ENCODE measurements at places on chromosomes 7 and 10. TPM values are rescaled to one million over a fixed set of nuclear protein-coding genes. Genes with fewer than 3 reads are reported as not detected.

The MUC12 gene
- total RNA-seq, result not detected

The DPYSL4 gene
- total RNA-seq, result 0.22 TPM

The VAX1 gene
- total RNA-seq, result not detected

The GPR15LG gene
- total RNA-seq, result not detected

GRCh38 chr10:78929541-78929940 lies 139.2 kb upstream of the ZMIZ1 start:
- H3K4me1 ChIP-seq, result no peaks in the 10 kb centered on the region
- H3K27me3 ChIP-seq, result no peaks in the 10 kb centered on the region
- no peaks in the 10 kb centered on the region for H3K36me3 ChIP-seq
- no peak overlapping the region for H3K27ac ChIP-seq

DNA sequence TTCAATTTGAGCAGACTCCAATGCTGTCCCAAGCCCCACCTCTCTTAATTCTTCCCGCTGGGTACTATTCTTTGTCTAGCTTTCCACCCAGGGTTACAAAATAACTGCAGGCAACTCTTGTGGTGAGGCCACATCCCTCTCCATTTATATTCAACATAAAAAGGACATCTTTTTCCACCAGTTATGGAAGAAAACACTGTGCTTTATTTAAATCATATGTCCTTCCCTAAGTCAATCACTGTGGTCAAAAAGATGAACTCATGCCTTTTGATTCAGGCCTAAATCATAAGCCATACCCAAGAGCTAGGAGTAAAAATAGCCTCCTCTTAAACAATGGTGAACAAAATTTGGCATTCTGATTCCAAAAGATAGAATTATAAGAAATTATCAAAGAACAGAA lies 386.0 kb downstream of the SEMA3D start:
- H3K4me1 ChIP-seq, result no peaks in the 10 kb centered on the region
- H3K27me3 ChIP-seq, result no peaks in the 10 kb centered on the region
- H3K27ac ChIP-seq, result no peak overlapping the region
- no peak overlapping the region for H3K4me3 ChIP-seq

DNA sequence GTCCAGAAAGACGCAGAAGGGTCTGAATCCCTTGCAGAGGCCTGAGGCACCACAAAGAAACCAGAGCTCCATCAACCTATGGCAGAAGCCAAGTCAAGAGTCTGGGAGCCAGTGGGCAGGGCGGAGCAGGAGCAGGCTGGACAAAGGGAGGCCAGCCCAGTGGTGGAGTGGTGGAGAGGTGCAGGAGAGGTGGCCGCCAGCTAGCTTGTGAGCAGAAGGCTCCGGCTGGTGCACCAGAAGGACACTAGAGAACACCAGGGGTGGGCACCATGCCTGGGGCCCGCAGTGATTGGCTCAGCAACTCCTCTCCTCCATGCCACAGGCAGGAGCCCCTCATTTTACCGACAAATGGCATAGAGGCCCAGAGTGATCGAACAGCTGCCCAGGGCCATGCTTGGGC lies 186.6 kb downstream of the GRID1 start:
- H3K4me3 ChIP-seq, result no peak overlapping the region
- no peaks in the 10 kb centered on the region for H3K27me3 ChIP-seq
- DNase-seq, result no peak
- no peaks in the 10 kb centered on the region for H3K36me3 ChIP-seq
- no peak overlapping the region for H3K27ac ChIP-seq

- peak; percentile 52 for DNase-seq
- no peaks in the 10 kb centered on the region for H3K27me3 ChIP-seq
- H3K27ac ChIP-seq, result peak overlapping the region; percentile 57
- H3K36me3 ChIP-seq, result no peaks in the 10 kb centered on the region
Observed at GRCh38 chr7:23680414-23681405, 711 bp downstream of the FAM221A start.

GRCh38 chr10:26824015-26824690 lies 36.6 kb downstream of the ABI1 start:
- H3K27me3 ChIP-seq, result no peaks in the 10 kb centered on the region
- peaks cover 9% of the 10 kb centered on the region for H3K36me3 ChIP-seq
- H3K27ac ChIP-seq, result no peak overlapping the region
- no peak for DNase-seq

- no peak overlapping the region for H3K27ac ChIP-seq
- DNase-seq, result no peak
- no peaks in the 10 kb centered on the region for H3K27me3 ChIP-seq
- peak overlapping the region; percentile 14 for H3K4me3 ChIP-seq
- no peaks in the 10 kb centered on the region for H3K36me3 ChIP-seq
- no peaks in the 10 kb centered on the region for H3K4me1 ChIP-seq
Observed at GRCh38 chr7:84195295-84196060, 889 bp upstream of the SEMA3A start.

GRCh38 chr10:558891-559766 lies 130.3 kb downstream of the DIP2C start:
- no peak for DNase-seq
- no peaks in the 10 kb centered on the region for H3K36me3 ChIP-seq
- no peak overlapping the region for H3K4me3 ChIP-seq
- H3K4me1 ChIP-seq, result no peaks in the 10 kb centered on the region
- no peak overlapping the region for H3K27ac ChIP-seq
- no peaks in the 10 kb centered on the region for H3K27me3 ChIP-seq

DNA sequence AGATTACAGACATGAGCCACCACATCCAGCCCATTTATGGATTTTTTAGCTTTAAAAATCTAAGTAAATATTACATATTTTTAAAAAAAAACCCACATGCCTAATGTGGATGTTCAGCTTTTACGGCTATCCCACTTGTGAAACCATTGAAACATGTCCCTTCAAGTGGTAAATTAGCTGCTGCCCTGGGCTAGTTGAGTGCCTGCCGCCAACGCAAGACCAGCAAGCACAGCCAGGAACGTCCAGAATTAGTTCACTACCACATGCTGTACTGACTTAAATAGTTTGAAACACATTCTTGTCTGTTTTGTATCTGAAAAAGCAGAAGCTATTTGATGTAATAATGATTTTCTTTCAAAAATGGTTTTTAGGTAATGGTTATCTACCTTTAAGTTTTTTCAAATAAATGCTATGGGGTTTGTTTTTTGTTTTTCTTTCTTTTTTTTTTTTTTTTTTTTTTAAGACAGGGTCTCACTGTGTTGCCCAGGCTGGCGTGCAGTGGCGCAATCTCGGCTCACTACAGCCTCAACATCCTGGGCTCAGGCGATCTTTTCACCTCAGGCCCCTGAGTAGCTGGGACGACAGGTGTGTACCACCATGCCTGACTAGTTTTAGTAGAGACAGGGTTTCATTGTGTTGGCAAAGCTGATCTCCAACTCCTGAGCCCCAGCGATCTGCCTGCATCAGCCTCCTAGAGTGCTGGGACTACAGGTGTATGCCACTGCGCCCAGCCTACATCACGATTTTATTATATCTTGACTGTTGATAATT lies 57.0 kb downstream of the KLRG2 start:
- no peaks in the 10 kb centered on the region for H3K27me3 ChIP-seq
- no peak overlapping the region for H3K27ac ChIP-seq
- H3K36me3 ChIP-seq, result peaks cover 26% of the 10 kb centered on the region

- H3K27ac ChIP-seq, result no peak overlapping the region
- DNase-seq, result no peak
- peaks cover 1% of the 10 kb centered on the region for H3K36me3 ChIP-seq
- no peaks in the 10 kb centered on the region for H3K27me3 ChIP-seq
Observed at GRCh38 chr7:38206071-38206470, 28.0 kb downstream of the STARD3NL start.

DNA sequence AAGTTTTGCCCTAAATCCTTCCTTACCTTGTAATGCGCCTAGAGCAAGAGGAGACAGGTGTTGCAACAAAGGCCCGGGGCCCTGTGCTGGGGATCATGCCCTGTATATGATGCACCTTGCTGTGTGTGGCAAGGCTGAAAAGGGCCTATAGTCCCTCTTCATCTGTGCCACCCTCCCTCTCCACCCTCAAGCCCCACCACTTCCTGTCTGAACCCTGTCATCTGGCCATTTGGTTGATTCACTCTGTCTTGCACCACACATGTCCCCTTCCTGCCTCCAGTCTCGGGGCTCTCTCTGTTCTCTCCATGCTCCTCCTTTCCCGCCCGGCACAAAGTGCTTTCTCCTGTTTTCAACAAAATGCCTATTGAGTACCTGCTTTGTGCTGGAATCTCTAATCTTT lies 11.5 kb upstream of the MALSU1 start:
- DNase-seq, result no peak
- no peaks in the 10 kb centered on the region for H3K36me3 ChIP-seq
- H3K27me3 ChIP-seq, result no peaks in the 10 kb centered on the region

DNA sequence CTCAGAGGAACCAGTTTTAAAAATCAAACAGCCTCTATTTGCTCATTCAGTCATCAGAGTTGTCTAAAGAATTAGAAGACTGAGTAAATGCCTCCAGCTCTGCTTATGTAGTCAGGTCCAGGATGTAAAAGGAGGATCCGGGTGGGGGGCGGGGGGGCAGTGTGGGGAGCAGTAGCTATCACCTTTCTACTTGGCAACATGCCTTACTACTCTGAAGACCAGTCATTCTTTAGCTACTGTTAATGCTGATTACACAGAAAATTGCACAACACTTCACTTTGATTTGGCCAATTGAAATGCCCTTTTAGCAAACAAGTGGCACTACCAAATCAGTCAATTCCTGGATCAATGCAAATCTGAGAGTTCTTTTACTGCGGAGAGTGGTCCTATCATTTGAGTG lies 164.2 kb downstream of the NXPH1 start:
- no peak overlapping the region for H3K27ac ChIP-seq
- no peaks in the 10 kb centered on the region for H3K36me3 ChIP-seq
- no peak for DNase-seq
- no peak overlapping the region for H3K4me3 ChIP-seq

GRCh38 chr10:5106553-5106952 lies 12.3 kb downstream of the AKR1C3 start:
- DNase-seq, result no peak
- no peak overlapping the region for H3K4me3 ChIP-seq
- H3K27ac ChIP-seq, result no peak overlapping the region
- H3K36me3 ChIP-seq, result no peaks in the 10 kb centered on the region
- H3K4me1 ChIP-seq, result no peaks in the 10 kb centered on the region
- no peaks in the 10 kb centered on the region for H3K27me3 ChIP-seq

GRCh38 chr7:67644151-67644550 lies 647.5 kb downstream of the TYW1 start:
- no peak overlapping the region for H3K4me3 ChIP-seq
- H3K27ac ChIP-seq, result no peak overlapping the region
- no peaks in the 10 kb centered on the region for H3K4me1 ChIP-seq
- no peak for DNase-seq
- H3K36me3 ChIP-seq, result no peaks in the 10 kb centered on the region
- H3K27me3 ChIP-seq, result no peaks in the 10 kb centered on the region

- H3K36me3 ChIP-seq, result no peaks in the 10 kb centered on the region
- no peaks in the 10 kb centered on the region for H3K4me1 ChIP-seq
- H3K27ac ChIP-seq, result no peak overlapping the region
Observed at GRCh38 chr7:107138696-107139420, 29.9 kb upstream of the HBP1 start.

GRCh38 chr7:98852826-98853225 lies 17.0 kb downstream of the TMEM130 start:
- H3K36me3 ChIP-seq, result no peaks in the 10 kb centered on the region
- H3K4me3 ChIP-seq, result no peak overlapping the region
- no peaks in the 10 kb centered on the region for H3K4me1 ChIP-seq
- no peak for DNase-seq
- H3K27me3 ChIP-seq, result no peaks in the 10 kb centered on the region

DNA sequence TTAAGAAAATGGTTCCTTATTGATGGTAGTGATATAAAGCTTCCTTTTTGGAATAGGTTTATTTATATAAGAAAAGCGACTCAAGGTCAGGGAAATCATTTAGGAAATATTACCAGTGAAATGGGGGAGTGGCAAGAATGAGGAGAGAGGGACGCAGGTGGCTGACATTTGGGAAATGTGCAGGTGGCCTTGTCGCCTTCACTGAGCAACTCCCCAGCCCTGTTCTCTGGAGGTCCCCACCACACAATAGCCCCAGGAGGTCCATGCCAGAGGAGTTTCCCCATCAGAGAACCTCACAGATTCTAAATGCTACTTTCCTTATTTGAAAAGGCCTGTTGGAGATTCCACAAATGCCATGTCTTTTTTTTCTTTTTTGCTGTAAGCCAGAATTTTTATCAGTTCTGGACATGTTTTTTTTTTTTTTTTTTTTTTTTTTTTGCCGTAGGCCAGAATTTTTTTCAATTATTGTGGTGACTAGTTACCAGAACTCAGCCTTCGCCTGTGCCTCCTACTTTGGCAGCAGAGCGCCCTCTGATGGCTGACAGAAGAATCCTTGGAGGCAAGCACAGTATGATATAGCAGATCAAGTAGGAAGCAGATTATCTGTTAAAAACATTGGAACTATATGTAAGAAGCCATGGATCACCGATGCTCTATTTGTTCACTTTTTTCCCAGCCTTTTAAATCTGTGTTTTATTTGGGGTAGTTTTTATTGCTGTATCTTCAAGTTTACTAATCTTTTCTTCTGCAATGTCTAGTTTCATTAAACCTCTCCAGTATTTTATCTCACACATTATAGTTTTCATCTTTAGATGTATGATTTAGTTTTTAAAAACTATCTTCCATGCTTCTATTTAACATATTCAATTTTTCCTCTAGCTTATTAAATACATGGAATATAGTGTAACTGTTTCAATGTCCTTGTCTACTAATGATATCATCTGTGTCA lies 18.6 kb downstream of the OPALIN start:
- H3K36me3 ChIP-seq, result no peaks in the 10 kb centered on the region
- DNase-seq, result peak; percentile 70
- H3K4me3 ChIP-seq, result no peak overlapping the region
- H3K4me1 ChIP-seq, result peaks cover 10% of the 10 kb centered on the region

DNA sequence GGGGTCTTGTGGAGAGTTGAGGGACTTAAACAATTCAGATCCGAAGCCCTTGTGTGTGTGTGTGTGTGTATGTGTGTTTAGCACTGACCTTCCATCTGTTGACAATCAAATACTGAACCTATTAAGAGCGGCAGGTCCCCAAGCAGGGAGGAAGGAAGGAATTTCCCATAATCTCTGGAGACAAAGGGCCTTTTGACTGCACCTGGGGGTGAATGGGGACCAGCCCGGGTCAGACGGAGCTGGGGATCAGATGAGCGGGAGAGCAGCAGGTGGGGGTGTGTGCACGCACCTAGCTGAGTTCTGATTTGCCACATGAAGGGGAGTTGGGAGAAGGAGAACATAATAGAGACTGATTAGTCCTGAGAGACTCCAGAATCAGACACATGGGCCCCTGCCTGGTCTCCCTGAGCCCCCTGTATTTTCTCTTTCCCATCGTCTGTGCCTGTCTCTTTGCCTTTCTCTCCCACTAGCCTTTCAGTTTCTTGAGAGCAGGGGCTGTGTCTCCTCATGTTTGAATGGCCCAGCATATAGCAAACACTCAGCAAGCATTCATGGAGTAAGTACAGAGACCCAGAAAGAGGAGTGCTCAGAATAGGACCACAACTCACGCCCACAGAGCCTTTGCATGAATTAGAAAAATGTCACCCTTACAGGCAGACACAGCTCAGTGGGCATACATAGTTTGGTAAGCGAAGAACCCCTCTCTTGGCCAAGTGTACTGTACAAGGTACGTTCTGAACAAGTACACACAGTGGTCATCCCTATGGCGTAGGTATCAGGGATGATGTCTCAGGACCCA lies 288.3 kb upstream of the HABP2 start:
- no peak overlapping the region for H3K4me3 ChIP-seq
- no peaks in the 10 kb centered on the region for H3K27me3 ChIP-seq
- no peaks in the 10 kb centered on the region for H3K36me3 ChIP-seq
- H3K4me1 ChIP-seq, result no peaks in the 10 kb centered on the region

- H3K36me3 ChIP-seq, result no peaks in the 10 kb centered on the region
- H3K4me1 ChIP-seq, result peaks cover 2% of the 10 kb centered on the region
- no peak overlapping the region for H3K27ac ChIP-seq
- DNase-seq, result no peak
- H3K4me3 ChIP-seq, result no peak overlapping the region
- no peaks in the 10 kb centered on the region for H3K27me3 ChIP-seq
Observed at GRCh38 chr7:6559896-6560295, 8.6 kb upstream of the GRID2IP start.

GRCh38 chr10:91140995-91141549 lies 79.4 kb upstream of the PCGF5 start:
- no peak for DNase-seq
- no peak overlapping the region for H3K27ac ChIP-seq
- no peaks in the 10 kb centered on the region for H3K27me3 ChIP-seq
- H3K36me3 ChIP-seq, result no peaks in the 10 kb centered on the region
- no peak overlapping the region for H3K4me3 ChIP-seq

Measured in B cell (primary cell).